DMS 273 treated with DMSO at 0.1 percent for 48 hours (cell line): ENCODE measurements at places on chromosomes 5 and 9.
A peak's percentile ranks its signal among the peaks of the same experiment; 100 is the strongest.

- no peak for DNase-seq
These were observed 42.1 kb downstream of the GABRA1 start for GRCh38 chr5:161889971-161890370.

GRCh38 chr5:149801307-149801990, 71.3 kb downstream of the PPARGC1B start:
- no peak for DNase-seq

GRCh38 chr5:124660229-124661093, 86.0 kb downstream of the ZNF608 start:
- no peak for DNase-seq

DNA sequence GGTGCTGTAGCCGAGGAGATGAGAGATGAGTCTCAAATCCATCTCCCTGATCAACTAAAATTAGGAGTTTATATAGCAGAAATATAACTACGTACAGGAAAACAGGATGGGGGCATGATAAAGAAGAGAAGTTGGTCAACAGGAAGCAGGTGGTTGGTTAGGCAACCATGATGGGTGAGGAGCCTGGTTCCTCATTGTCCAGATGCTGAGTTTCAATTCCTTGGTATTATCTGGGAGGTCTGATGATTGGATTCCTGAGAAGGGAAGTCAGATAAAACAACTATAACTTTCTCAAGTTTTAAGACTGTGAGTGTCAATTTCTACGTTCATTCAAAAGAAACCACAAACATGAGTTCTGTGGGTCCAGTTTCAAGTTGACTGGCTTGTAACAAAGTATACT, 323.9 kb downstream of the MTRR start:
- DNase-seq = no peak

GRCh38 chr5:54869691-54870090, 115.7 kb downstream of the ESM1 start:
- no peak for DNase-seq

DNA sequence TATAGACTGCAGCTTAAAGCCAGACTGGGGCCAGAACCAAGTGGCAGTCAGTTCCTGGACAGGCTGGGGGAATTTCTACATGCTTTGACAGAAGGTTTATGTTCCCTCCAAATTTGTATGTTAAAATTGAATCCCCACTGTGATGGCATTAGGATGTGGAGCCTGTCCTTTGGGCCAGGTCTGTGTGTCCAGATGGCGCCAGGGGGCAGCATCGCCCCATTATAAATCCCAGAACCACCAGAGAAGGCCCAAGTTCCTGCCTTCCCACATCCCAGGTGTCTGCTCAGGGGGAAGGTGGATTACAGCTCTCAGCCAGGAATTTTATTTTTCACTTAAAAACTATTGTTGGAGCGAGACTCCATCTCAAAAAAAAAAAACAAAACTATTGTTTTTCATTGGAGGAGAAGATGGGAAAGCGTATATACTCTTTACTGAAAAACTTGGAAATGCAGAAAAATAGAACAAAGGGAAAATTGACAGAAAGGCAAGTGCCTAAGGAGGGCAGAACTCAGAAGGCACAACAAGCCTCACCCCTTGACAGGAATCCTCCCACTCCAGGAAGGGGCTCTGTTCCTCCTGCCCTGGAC, 5.0 kb downstream of the IL3 start:
- peak; percentile 56 for DNase-seq

- DNase-seq = no peak
These were observed 87.5 kb downstream of the SIL1 start for GRCh38 chr5:139110526-139111168.

- no peak for DNase-seq
These were observed 1974.0 kb upstream of the WWC1 start for GRCh38 chr5:166317425-166317824.

DNA sequence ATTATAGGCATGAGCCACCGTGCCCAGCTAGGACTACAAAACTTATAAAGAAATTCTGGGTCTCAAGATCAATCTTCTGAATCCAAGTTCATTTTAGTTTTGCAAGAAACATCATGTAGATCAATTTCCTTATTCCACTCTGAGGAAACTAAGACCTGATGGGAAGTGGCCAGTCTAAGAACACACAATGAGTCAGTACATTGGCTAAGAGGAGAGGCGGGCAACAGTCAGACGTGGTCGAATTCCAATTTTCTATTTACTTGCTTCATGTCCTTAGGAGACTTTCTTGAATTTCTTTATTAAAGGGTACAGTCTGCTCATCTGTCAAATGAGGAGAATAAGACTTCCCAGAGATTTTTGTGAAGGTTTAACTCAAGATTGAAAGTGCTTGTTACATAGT, 432.1 kb upstream of the BRINP1 start:
- no peak for DNase-seq

DNA sequence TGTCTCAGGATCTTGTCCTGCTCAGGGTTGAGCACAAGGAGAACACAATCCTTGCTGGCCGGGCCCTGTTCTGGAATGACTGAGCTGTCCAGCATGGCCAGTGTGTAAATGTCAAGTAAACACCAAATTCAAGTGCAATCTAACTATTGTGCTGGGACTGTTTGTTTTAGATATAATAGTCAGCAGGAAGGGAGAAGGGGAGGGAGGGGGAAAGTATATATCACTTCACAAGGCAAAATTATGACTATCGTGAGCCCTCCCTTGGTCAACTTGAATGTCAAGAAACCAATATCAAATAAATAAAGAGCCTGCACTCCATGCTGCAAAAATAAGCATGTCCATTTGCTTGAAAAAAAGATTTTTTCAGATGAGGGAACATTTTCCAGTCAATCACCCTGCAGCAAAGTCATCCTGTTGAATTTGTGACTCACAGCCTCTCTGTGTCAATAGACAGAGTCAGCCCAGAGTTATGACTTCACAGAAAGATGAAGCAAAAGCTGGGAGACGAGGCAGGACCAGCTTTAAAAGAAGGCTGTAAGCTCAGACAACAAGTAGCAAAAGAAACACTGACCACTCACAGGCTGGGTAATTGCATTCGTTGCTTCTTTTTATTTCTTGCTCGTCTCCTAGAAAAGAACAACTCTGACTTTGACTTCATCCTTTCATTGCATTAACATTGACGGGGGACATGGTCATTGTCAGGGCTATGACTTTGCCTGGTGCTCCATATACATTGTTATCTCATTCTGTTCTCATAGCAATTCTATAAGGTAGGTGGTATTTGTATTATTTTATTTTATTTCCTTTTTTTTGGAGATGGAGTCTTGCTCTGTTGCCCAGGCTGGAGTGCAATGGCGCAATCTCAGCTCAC, 15.3 kb upstream of the KLF4 start:
- no peak for DNase-seq

DNA sequence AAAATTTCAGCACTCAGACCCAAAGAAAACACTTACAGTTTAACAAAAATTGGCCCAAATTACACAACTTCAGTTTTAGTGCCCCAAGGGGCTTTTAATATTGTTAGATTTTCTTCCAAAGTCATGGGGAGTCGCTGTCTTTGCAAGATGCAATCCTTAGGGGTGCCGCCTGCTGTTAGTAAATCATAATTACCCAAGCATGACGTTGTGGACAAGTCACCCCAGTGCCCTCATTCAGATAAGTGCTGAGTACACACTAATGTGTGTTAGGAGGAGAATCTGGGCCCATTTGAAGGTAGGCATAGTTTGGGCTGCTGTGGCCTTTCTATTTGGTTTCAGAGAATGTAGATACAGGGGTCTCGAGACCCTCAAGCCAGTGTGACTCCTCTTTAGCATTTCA, 138.1 kb downstream of the SV2C start:
- no peak for DNase-seq

DNA sequence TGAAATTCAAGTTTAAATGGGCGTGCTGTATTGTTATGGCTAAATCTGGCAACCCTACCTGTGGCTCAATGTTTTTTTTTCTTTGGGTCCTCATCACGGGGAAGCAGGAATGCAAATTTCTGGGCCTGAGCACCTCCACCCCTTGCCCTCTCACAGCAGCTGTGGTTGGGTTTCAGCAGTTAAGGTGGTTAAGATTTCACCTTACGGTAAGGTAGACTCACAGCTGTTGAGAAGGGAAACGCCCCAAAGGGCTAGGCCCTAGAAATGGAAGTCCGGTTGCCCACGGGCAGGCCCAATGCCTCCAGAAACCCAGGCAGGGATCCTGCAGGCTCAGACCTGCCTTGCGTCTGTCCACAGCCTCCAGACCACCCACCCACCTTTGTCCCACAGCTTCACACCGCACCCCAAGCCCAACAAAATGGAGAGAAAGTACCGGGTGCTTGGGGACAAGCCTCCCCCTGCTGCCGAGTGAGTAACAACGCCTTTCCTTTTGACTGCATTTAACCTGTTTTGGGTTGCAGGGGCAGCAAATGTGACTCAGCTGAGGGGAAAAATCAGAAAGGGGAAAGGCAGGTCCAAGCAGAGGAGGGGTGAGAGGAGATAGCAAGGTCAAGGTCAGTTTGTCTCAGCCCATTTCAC, 48.1 kb upstream of the TDRD7 start:
- no peak for DNase-seq

DNA sequence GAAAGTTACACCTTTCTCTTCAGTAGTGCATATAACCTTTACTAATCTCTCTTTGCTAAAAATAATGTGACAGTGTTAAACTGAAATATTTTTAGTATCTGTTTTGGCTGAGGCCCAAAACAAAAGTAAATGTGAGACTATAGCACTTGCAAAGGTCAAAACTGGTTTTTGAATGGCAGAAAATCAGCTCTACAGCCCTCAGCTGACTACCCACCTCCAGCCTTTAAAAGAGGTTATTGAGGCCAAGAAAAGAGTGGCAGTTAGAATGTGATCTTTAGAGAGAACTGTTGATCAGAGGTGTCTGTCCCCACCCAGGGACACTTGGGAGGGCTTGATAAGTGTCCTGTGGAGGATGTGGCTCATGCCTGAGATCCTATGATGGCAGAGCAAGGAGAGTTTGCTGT, 30.9 kb downstream of the PRKACG start:
- no peak for DNase-seq

GRCh38 chr5:54537725-54538124, 20.2 kb downstream of the SNX18 start:
- no peak for DNase-seq

DNA sequence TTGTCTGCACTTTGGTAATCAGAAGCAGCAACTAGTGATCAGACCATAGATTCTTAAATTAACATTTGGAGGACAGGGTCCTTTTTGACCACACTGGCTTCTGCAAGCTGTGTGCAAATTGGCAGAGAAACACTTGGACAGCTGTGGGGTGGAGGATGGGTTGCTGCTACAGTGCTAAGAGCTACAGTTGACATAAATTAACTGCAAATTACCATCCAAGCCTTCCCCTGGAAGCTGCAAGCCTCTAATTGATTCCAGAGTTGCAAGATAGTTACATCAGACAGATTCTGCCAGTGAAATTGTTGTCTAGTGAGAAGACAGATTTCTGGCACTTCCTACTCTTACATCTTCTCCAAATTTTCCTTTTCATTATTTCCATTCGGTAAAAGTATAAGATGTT, 517.7 kb downstream of the DIRAS2 start:
- DNase-seq = peak; percentile 91

DNA sequence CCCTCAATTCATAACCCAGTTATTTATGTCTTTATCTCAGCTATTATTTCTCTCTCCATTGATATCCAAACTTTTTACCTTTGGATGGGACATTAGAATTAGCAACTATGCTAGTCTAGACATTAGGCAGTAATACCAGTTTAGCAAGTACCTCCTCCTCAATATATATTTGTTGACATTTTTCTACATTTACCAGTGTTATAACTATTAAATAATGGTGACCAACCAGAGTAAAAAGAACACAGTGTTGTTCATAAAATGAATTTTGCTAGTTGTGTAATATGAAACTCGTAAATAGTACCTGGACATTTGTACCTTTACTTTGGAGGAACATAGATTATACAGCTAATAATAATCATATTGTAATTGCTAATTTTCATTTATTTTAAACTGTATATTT, 554.6 kb upstream of the CDH6 start:
- DNase-seq = no peak

DNA sequence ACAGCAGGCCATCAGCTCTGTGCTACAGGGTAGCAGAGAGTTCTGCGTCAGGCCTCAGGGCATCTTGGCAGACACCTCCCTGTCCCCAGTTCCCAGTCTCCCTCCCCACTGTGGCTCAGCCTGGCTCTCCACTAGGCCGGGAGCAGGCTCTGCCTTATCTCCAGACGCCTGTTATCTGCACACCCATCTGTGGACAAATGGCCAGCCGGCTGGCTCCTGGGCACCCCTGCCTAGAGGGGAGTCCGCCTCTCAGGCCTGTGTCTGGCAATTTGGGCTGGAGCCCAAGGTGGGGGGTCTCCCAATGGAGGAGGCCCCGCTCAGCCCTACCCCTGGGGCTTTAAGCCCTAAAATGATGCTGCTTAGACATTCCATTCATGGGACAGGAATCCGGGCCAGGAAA, 39.2 kb upstream of the HAND1 start:
- no peak for DNase-seq

DNA sequence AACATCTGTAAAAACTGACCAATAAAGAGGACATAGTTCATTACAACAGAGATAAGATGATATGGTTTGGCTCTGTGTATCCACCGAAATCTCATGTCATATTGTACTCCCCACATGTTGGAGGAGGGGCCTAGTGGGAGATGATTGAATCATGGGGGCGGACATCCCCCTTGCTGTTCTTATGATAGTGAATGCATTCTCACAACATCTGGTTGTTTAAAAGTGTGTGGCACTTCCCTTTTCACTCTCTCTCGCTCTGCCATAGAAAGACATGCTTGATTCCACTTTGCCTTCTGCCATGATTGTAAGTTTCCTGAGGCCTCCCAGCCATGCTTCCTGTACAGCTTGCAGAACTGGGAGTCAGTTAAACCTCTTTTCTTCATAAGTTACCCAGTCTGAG, 292.8 kb downstream of the SLF1 start:
- DNase-seq = no peak

DNA sequence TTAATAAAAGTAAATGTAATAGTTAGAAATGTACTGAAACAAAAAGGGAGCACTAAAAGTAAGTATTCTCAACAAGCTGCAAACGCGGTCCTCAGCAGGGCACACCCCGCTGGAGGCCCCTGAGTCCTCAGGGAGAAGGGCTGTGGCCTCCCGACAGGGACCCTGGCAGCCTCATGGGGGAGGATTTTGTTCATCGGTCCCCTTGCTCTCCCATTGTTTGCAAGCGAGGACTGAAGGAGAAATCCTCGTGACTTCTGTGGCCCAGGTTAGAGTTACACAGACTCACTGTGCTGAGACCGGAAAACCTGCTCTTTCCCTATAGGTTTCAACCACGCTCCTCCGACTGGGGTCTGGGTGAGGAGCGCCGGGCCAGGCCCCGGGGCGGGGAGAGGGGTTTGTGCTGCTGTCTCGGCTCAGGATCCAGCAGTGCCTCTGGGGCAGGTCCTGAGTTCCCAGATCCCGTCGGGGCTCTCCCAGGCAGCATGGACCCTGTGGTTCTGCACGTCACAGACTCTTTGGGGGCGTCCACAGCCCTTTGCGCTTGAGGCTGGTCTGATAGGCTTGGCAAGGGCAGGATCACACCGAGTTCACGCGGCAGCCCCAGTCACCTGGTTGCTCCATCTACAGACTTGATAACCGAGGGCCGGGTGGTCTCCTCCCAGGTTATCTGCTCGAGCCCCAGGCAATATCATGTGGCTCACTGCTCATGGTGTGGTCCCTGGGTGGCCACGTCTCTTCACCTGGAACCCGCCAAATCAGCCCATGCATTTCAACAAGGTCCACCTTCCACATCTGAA, 38.8 kb downstream of the MRPL36 start:
- DNase-seq = no peak
